ENCODE measurements at places on chromosomes 7 and 10. TPM values are rescaled to one million over a fixed set of nuclear protein-coding genes. Genes with fewer than 3 reads are reported as not detected.

DNA sequence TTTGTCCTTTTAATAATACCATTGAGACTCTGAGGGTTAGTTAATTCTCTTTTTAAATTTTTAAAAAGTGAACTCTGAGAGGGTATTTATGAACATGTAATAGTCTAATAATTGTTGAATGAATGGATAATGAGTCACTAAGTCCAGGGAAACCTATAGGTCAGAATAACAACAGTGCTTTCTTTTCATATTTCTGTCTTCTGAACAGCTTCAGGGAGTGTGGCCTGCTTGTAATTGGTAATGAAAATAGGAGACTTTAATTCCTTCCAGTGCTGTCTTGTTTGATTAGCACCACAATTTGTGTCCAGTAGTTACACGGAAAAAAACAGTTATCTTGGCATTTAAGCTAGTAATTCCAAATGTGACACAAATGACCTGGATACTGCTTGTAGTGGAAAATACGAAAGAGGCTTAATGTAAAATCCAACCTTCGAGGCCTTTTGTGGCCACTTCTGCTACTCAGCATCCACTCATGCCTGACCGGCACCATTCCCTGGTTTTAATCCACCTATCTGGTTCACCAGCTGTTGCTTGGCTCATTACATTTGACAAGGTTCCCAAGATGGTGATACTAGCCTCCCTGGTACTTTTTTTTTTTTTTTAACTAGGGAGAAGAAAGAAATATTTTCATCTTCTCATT lies 149.3 kb upstream of the IMMP2L start:
- DNase-seq, result no peak

Gene CLCN1
- 0.34 TPM for total RNA-seq

DNA sequence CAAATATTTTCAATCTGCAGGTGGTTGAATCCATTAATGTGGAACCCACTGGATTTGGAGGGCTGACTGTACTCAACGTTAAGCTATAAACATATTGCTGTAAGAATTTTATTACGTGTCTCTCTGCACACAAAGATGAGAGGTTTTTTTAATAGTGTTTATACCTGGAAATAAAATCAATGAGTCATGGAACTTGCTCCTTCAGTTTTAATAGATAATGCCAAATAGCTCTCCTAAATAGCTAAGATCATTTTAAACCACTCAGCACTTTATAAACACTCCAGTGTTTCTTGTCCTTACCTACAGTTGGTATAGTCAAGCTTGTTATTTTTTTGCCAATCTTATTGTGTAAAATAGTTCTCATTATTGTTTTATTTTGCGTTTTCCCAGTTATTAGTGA lies 455.6 kb upstream of the FZD8 start:
- DNase-seq, result no peak

- DNase-seq, result peak; percentile 54
These were observed 83.8 kb downstream of the PDGFA start for GRCh38 chr7:435630-436366.

Gene CREB5
- 12.9 TPM for total RNA-seq

- DNase-seq, result no peak
These were observed 40.4 kb upstream of the RASGEF1A start for GRCh38 chr10:43307306-43307705.

GRCh38 chr7:44849885-44850544 lies 2.1 kb upstream of the H2AZ2 start:
- DNase-seq, result no peak

All from Calu3 (cell line).